ENCODE measurements at places on chromosomes 1 and 21.
A peak's percentile ranks its signal among the peaks of the same experiment; 100 is the strongest.

DNA sequence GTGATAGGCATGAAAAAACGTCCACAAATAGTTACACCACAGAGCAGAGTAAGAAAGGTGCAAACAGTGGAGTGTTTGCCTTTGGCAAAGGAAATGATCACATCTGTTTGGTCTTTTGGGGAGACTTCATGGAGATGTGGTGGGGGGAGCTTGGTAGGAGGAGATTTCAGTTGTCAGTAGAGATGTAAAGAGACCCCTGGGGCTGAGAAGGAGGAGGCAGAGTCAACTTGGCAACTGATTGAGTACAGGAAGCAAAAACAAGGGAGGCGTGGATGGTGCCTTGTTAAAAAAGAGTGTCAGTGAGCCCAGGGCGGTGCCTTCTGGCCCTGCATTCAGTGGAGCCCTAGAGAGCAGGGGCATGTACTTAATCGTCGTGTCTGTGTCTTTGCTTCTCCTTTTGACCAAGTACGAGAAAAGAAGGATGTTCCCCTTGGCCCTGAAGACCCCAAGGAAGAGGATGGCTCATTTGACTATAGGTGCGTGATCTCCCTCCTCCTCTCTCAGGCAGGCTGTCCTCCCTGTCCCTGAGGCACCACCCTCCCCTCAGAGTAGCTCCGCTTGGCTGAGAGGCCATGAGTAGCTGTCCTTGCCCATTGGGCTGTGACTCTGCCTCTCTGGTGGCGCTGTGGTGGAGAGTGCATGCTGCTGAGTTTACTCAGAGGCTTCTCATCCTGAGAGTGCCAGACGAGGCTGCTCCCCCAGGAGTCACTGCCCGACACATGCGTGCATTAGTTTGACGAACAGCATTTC, 30.4 kb upstream of the CNTN2 start:
- no peak for DNase-seq

DNA sequence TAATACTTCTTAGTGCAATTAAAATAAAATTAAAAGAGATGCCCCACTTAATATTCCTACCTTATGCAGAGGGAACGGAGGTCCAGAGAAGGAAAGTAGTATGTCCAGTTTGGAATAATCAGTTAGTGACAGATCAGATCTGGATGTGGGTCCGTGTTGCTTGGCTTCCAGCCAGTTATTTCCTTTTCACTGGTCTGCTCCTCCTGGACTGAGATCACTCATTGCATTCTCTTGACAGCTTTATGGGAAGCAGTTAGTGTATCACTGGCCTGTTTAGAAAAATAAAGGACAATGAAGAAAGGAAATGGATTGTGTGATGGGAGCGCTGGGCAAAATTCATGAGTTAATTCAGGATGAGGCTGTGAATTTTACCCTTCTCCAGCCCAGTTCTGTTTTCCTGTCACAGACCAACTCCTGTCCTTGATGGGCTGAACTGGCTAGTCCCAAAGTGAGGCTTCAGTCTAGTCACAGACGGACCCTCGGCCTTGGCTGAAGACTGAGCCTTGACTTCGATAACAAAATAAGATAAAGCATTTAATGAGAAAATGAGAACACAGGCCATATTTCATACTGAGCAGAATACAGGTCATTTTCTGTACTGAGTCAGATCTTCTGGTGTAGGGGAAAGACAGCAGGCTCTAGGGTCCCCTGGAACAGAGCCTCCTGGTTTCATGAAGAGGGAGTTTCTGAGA, 85.2 kb upstream of the TRABD2B start:
- DNase-seq = no peak

DNA sequence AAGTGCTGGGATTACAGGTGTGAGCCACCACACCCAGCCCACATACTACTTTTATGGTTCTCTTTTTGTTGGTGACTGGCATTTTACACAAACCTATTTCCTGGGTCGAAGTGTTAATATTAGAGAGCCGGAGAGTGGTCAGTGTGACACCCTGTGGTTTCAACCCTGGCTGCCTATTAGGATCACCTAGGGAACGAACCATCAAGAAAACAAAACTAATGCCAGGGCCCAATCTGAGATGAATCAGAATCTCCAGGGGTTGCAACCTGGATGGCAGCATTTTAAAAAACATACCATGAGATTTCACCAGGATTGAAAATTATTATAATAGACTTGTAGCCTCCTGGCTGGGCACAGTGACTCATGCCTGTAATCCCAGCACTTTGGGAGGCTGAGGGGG, 6.1 kb downstream of the MRPS21 start:
- DNase-seq = no peak

GRCh38 chr21:38277501-38278131, 20.8 kb downstream of the KCNJ15 start:
- DNase-seq = peak; percentile 94

DNA sequence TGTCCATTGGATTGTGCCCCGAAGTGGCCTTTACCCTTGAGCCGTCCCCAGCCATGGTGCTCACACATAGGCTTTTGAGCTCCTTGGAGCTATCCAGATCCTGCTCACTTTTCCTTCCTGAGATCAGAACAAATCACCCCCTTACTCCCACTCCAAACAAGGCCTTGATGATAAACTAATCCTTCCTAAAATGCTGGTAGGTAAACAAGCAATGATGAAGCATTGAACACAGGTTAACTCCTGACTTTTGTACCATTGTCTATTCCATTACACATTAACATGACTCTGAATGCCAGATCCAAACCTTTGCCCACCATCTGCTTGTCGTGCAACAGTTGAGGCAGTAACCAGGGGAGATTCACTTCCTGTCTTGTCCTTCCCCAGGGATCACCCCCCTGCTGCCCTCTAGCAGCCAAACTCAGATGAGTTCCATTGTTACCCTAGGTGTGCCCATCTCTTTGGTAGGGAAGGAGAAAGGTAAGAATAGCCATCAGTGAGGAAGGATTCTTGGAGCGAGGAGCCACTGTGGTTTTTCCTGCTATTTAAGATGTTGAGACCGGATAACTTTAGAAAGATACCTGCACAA, 79.5 kb upstream of the DNAJC6 start:
- no peak for DNase-seq

DNA sequence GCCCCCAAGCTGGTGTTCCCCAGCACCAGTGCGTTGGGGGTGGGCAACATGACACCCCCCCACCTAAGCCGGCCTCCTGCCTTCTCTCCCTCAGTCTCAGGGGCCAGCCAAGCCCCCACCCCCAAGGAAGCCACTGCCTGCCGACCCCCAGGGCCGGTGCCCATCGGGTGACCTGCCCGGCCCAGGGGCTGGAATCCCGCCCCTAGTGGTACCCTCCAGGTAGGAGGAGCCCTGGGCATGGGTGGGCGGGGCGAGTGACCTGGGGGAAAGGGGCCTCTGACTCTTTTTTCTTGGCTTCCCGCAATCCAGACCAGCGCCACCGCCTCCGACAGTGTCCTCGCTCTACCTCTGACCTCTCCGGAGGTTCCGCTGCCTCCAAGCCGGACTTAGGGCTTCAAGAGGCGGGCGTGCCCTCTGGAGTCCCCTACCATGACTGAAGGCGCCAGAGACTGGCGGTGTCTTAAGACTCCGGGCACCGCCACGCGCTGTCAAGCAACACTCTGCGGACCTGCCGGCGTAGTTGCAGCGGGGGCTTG, 1.3 kb upstream of the EFNA4 start:
- no peak for DNase-seq

GRCh38 chr21:36403713-36404112, 18.5 kb downstream of the CHAF1B start:
- no peak for DNase-seq

GRCh38 chr1:110630839-110631663, 24.9 kb upstream of the KCNA2 start:
- no peak for DNase-seq

GRCh38 chr1:4668743-4669700, 14.6 kb downstream of the AJAP1 start:
- peak; percentile 77 for DNase-seq

- no peak for DNase-seq
Observed at GRCh38 chr1:57420981-57421785, 2.7 kb downstream of the DAB1 start.

- no peak for DNase-seq
Observed at GRCh38 chr1:67274623-67275325, 32.9 kb upstream of the IL12RB2 start.

- no peak for DNase-seq
Observed at GRCh38 chr1:228016181-228016510, 9.3 kb downstream of the WNT3A start.

- peak; percentile 45 for DNase-seq
Observed at GRCh38 chr1:202615501-202616354, 94.5 kb downstream of the SYT2 start.

DNA sequence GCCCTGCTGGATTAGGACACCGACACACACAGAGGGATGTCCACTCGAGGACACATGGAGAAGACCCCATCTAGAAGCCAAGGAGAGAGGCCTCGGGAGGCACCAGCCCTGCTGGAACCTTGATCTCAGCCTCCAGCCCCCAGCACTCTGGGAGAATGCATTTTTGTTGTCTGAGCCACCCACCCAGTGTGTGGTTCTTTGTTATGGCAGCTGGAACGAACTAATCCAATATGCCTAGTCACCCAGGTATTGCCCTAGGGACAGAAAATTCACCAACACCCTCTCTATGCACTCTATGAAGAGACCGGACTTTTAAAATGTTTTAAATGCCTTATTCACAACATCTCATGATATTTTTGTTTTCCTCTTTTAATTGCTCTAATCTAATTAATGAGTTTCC, 117.4 kb downstream of the CRYAA start:
- DNase-seq = no peak

GRCh38 chr1:220877377-220878095, 1.7 kb upstream of the HLX start:
- DNase-seq = no peak

- DNase-seq = no peak
Observed at GRCh38 chr1:56535939-56536338, 43.4 kb downstream of the PLPP3 start.

GRCh38 chr21:14353231-14353630, 29.7 kb downstream of the HSPA13 start:
- no peak for DNase-seq

- no peak for DNase-seq
Observed at GRCh38 chr21:45859762-45860357, 121.7 kb upstream of the COL6A1 start.

DNA sequence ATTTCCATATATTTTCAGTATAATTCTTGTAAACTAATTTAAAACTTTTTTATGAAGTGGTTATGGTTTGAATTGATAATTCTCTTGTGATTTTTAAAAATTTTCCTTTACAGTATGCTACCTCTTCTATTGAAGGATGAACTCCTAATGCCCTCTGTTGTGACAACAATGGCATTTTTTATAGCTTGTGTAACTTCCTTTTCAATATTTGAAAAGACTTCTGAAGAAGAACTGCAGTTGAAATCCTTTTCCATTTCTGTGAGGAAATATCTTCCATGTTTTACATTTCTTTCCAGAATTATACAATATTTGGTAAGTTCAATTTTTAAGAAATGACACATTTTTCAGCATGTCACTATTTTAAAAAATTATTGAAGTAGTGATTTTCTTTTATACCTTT, 61.4 kb downstream of the ALG6 start:
- no peak for DNase-seq

DNA sequence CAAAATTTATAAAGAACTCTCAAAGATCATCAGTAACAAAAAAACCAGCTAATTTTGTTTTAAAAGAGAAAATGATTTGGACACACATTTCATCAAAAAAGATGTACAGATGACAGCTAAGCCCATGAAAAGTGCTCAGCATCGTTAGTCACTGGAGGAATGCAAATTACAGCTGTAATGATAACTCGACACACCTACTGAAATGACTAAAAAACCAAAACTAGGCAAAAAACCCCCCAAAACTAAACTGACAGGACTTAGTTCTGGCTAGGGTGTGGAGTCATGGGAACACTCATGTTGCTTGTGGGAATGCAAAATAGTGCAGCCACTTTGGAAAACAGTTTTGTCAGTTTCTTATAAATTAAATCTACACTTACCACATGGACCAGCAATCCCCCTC, 59.5 kb downstream of the CNIH3 start:
- DNase-seq = no peak

GRCh38 chr1:14516974-14517840, 81.3 kb upstream of the KAZN start:
- peak; percentile 86 for DNase-seq

DNA sequence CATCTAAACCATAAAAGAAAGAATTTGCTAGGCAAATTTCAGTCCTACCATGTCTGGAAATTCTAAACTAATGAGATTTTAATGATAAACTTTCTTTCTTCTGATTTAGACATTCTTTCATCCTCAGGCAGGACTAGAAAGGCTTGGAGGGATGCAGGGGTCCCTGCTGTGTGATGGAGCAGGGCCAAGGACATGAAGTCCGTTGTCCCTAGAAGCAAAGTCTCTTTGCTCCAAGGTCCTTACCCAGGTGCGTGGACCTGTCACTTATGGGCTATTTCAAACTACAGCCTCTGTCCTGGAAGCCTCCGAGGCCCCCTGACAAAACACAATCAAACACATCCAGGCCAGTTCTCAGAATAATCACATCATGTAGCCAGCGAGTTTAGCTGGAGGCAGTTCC, 26.6 kb downstream of the URB1 start:
- no peak for DNase-seq

DNA sequence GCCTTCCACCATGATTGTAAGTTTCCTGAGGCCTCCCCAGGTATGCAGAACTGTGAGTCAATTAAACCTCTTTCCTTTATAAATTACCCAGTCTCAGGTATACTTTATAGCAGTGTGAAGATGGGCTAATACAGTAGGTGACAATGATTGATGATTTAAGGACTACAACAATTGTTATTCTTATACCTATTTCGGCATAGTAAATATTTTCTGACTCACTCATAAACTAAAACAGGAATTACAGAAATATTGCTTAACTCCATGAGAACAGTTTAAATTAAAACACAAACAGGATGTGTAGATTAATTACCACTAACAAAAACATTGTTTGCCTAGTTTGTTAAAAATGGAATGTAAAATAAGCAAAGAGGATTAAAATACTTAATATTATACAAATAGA, 839.9 kb downstream of the LTN1 start:
- no peak for DNase-seq

DNA sequence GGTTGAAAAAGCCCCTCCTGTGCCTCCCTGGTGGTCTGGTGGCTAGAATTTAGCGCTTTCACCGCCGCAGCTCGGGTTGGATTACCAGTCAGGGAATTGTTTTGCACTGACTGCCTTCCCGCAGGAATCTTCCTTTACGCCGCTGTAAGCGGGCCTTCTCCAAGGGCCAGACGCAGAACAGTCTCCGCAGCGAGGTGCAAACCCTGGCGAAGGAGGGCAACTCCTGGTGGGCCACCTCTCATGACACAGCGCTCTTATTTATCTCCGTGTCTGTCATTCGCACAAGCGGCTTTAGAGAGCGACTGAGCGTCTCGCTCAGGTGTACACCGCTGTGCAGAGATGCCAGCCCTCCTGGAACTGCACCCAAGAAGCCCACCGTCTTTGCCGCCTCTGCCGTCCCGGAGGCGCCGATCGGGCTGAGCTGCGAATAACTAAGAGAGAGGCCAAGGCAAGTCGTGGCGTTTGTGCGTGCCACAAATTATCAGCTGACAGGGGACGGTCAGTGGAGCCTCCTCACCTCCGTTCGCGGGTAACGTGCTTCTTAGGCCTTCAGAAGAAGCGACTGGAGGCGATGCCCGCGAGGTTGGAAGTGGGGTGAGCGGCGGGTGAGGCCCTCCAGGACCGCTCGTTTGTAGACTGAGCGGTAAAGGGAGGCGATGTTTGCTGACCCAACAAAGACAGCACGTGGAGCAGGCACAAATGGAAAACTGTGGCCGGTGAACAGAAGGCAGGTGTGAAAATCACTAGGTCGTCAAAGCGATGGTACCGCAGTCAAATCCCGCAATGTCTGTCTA, 93.5 kb downstream of the PRKAB2 start:
- no peak for DNase-seq

GRCh38 chr1:26544126-26544525, 14.6 kb downstream of the RPS6KA1 start:
- DNase-seq = no peak
